Panc1 (cell line): ENCODE measurements at places on chromosomes 2 and 18. TPM values are rescaled to one million over a fixed set of nuclear protein-coding genes. Genes with fewer than 3 reads are reported as not detected.

DNA sequence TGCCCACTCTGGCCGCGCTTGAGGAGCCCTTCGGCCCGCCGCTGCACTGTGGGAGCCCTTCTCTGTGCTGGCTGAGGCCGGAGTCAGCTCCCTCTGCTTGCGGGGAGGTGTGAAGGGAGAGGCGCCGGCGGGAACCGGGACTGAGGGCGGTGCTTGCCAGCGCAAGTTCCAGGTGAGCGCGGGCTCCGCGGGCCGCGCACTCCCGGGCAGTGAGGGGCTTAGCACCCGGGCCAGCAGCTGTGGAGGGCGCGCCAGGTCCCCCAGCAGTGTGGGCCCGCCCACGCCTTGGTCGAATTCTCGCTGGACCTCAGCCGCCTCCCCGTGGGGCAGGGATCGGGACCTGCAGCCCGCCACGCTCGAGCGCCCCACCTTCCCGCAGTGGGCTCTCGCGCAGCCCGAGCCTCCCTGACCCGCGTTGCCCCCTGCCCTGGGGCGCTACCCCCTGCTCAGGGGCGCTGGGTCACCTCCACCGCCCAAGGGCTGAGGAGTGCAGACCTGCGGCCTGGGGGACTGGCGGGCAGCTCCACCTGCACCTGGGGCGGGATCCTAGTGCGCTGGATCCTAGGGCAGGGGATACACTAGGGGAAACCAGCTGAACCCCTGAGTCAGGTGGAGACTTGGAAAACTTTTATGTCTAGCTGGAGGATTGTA is 97.3 kb downstream of the CD8B2 start:
- DNase-seq, result no peak

GRCh38 chr2:182504903-182505302 is 78.1 kb upstream of the PDE1A start:
- no peak for DNase-seq

DNA sequence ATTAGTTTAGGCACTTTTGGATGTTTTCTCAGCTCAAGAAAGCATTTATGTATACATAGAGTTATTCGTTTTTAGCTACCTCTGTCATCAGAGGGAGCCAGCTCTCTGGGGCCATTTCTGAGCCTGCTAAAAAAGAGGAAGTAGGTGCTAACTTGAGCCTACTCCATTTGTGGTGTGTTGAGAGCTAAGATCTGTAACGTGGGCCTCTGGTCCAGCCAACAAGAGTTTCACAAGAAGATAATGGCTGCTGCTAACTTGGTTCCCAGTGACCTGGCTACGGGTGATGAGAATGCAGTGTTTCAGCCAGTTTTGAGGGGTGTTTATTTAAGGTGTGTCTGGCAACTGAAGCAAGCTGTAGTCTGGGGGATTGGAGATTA is 182.5 kb downstream of the PRKCE start:
- no peak for DNase-seq

CDH2 gene
- 42.3 TPM for total RNA-seq
